SIG-M5 (cell line): ENCODE measurements at places on chromosomes 7 and 10.

DNA sequence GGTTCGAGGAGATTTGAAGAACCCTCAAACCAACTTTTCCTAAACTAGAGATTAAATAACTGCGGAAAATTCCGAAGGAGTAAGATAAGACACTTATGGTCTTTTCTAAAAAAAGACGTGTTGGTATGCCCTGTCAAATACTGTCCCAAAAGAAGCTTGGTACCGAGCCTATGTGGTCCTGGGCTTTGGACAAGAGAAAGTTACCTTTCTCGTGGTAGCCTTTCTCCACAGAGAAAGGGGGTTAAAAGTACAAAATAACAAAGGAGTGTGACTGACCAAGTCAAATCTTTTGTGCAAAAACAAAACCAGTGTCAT is 56.2 kb upstream of the JCAD start:
- no peak for DNase-seq

DNA sequence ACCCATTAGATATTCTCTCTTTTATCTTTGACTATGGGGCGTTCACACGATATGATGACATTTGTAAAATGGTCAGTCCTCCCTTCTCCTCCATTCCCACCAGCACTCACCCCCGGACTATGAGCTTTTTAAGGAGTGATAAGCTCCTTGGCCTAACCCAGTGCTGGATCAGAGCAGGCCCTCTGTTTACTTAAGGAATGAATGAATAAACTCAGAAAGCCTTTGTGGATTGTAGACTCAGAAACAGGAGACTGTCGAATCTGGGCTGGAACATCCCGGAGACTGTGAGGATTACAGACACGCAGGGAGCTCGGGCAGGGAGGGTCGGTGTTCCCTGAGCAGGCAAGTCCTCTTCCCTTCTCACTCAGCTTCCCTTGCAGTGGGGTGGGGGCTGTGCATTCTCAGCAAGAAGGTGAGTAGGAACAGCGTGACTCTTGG is 6.8 kb upstream of the ZCCHC24 start:
- DNase-seq: no peak

- no peak for DNase-seq
These were observed 24.9 kb upstream of the CACNA2D1 start for GRCh38 chr7:82468435-82468834.

DNA sequence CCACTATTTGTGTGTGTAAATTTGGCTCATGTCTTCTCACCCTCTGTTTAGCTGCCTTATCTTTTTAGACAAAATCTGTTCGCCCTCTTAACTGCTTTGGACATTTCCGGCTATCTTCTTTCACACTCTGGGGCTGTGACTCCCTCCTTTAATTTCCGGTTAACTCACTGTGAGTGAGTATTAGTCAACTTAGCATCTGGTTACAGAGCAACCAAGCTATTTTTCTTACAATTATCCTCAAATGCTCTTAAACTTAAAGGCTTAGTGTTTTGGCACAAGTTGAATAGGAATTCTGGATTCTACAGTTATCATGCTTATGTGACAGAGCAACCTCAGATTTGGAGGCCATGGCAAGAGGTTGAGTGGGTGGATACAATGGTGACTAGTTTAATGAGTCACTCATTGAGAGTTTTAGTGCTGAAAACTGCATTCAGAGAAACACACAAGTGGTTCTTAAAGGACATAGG is 177.6 kb upstream of the SEMA3A start:
- no peak for DNase-seq

DNA sequence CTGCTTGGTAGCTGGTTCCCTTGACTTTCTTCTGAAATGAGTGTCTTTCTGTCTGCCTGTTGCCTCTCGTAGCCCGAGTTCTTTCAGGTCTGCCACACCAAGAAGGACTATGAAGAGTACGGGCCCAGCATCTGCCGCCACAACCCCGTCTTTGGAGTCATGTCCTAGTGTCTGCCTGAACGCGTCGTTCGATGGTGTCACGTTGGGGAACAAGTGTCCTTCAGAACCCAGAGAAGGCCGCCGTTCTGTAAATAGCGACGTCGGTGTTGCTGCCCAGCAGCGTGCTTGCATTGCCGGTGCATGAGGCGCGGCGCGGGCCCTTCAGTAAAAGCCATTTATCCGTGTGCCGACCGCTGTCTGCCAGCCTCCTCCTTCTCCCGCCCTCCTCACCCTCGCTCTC is 94.8 kb downstream of the ACTR3B start:
- no peak for DNase-seq

- no peak for DNase-seq
These were observed 36.9 kb downstream of the ASB13 start for GRCh38 chr10:5629303-5630111.
